CD4-positive, alpha-beta T cell (primary cell): ENCODE measurements at places on chromosomes 3 and 15.
A peak's percentile ranks its signal among the peaks of the same experiment; 100 is the strongest.

- no peaks in the 10 kb centered on the region for H3K4me1 ChIP-seq
- H3K27ac ChIP-seq: no peak overlapping the region
- H3K27me3 ChIP-seq: no peaks in the 10 kb centered on the region
- no peak overlapping the region for H3K4me3 ChIP-seq
- no peak for DNase-seq
Observed at GRCh38 chr3:72188536-72188935, 403.6 kb upstream of the PROK2 start.

DNA sequence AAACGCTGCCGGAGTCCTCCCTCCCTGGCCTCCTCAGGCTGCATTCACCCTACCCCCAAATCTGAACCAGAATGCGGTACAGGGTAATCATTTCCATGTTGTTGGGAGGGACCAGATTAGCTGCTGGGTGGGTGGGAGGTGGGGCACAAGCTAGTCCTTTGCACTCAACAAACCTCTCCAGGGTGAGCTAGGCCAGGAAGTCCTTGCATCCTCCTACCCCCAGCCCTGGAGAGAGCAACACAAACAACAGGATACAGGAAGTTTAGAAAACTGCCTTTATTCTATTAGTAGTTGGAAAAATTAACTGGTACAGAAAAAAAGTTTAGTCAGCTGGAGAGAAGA lies 702 bp upstream of the GPX1 start:
- peaks cover 51% of the 10 kb centered on the region for H3K36me3 ChIP-seq
- H3K4me1 ChIP-seq: peaks cover 31% of the 10 kb centered on the region
- peak overlapping the region; percentile 42 for H3K27ac ChIP-seq
- no peaks in the 10 kb centered on the region for H3K27me3 ChIP-seq
- no peak for DNase-seq

- H3K36me3 ChIP-seq: peaks cover 56% of the 10 kb centered on the region
- H3K4me3 ChIP-seq: no peak overlapping the region
- DNase-seq: no peak
- no peaks in the 10 kb centered on the region for H3K27me3 ChIP-seq
Observed at GRCh38 chr15:65580287-65580686, 30.6 kb downstream of the INTS14 start.

DNA sequence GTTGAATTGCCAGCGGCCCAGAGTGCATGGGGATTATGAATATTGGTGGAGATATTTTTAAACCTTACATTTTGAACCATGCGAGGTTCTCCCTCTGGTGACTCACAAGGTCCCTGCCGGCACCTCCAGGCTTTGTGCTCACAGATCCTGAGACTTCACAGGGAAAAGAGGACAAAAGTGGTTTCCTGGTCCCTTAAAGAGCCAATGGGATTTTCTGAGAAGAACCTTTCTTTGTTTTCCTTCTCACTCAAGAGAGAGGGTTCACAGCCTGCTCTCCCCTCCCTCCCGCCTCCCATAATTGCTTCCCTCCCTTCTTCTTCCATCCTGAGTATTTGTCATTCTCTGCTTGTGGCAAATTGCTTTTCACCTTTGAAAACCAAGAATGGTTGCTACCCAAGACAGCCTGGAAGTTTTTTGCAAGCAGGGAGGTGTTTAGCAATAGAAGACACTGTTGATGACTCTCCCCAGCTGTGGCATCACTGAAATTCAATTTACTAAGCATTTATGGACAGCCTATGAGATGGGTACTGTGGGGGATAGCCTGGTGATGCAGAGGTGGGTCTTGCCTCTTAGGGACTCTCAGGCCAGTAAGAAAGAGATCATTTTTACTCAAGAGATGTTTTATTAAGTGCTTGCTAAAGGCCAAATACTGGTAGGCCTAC lies 76.6 kb downstream of the CPN2 start:
- no peak for DNase-seq
- peaks cover 5% of the 10 kb centered on the region for H3K4me1 ChIP-seq
- no peaks in the 10 kb centered on the region for H3K36me3 ChIP-seq
- H3K27ac ChIP-seq: no peak overlapping the region
- no peak overlapping the region for H3K4me3 ChIP-seq

- no peaks in the 10 kb centered on the region for H3K27me3 ChIP-seq
- DNase-seq: no peak
- no peak overlapping the region for H3K27ac ChIP-seq
- no peaks in the 10 kb centered on the region for H3K36me3 ChIP-seq
- no peaks in the 10 kb centered on the region for H3K4me1 ChIP-seq
Observed at GRCh38 chr3:173938159-173938558, 540.6 kb downstream of the NLGN1 start.
